ENCODE measurements at places on chromosomes 7 and 10.
A peak's percentile ranks its signal among the peaks of the same experiment; 100 is the strongest.

- no peak for DNase-seq
These were observed 96.7 kb downstream of the ANK3 start for GRCh38 chr10:60292998-60293397.

- DNase-seq, result no peak
These were observed 10.7 kb downstream of the FGL2 start for GRCh38 chr7:77188731-77189437.

GRCh38 chr10:100998183-100998990 is 1.2 kb upstream of the LZTS2 start:
- peak; percentile 87 for DNase-seq

- peak; percentile 68 for DNase-seq
These were observed 27.4 kb upstream of the GDI2 start for GRCh38 chr10:5840314-5841307.

- DNase-seq, result peak; percentile 34
These were observed 115.9 kb upstream of the ADAM12 start for GRCh38 chr10:126504063-126504760.

- peak; percentile 81 for DNase-seq
These were observed 13.4 kb downstream of the TNS3 start for GRCh38 chr7:47568547-47568946.

GRCh38 chr10:113228530-113228929 is 278.5 kb downstream of the TCF7L2 start:
- no peak for DNase-seq

GRCh38 chr7:101212014-101212413 is 5.4 kb downstream of the PLOD3 start:
- DNase-seq, result no peak

- DNase-seq, result peak; percentile 40
These were observed 1.9 kb upstream of the ARL4A start for GRCh38 chr7:12685550-12685949.

GRCh38 chr10:97016728-97017473 is 168.9 kb downstream of the SLIT1 start:
- DNase-seq, result peak; percentile 48

DNA sequence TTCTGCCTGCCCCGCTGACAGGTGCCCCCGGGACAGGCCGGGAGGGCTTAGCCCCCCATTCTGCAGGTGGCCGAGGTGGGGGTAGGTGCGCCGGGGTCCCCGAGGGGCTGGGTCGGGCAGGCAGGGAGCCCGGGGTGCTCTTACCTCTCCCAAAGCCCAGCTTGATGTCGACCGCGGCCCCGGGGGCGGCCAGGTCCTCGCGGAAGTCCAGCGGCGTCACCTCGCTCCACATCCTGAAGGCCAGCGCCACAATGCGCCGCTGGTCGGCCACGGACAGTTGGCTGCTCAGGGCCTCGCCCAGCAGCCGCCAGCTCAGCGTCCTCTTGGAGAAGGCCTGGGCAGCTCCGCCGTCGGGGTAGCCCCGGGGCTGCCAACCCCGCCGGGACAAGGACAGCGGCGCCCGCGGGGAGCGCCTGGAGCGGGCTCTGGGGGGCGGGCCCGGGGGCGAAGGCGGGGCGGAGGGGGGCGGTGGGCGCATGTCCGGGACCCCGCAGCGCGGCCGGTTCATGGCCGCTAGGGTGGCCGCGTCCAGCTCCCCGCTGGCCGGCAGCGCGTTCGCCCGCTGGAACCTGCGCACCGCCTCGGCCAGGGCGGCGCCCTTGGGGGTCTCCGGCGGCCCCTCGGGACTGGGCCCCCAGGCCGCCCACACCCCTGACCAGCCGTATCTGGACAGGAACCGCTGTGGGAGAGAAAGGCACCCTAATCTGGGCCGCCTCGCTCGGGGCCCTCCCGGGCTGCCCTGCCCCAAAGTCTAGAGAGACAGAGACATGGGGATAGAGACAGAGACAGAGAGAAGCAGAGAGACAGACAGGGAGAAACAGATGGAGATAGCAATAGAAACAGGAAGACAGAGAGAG is 1.7 kb downstream of the MMP21 start:
- DNase-seq, result no peak

GRCh38 chr7:55063061-55063460 is 44.2 kb downstream of the EGFR start:
- DNase-seq, result no peak

DNA sequence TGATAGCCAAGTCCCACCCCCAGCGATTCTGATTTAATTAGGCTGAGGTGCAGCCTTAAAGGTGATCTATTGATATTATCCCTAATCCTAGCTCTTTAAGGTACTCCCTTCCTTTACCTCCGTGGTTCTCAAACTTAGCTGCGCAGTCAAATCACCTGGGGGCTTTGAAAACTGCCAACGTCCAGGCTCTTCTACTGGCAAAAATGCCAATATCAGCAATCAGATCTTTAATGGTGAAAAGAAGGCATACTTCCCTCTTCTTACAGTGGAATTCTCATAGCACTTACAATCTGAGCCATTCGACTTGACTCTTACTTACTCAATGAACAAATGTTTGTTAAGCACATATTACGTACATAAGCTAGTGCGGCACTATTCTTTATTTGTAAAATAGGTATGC is 704 bp upstream of the SLC35B4 start:
- no peak for DNase-seq

DNA sequence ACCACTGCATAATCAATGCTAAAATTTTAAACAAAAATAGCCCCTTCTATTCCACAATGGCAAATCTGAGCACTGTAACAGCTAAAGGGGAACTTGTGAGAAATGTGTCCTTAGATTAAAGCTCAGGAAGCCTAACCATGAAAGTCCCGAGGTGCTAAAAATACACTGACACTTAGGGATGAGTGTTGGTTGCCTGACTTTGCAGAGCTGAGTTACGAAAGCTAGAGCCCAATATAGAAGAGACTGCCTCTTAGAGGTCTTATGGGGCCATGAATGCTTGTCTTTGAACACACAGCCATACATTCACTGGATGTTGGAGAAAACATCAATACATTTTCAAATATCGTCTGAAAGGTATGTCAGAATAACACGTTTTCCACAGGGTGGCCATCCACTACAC is 209.7 kb downstream of the LHFPL3 start:
- DNase-seq, result no peak

DNA sequence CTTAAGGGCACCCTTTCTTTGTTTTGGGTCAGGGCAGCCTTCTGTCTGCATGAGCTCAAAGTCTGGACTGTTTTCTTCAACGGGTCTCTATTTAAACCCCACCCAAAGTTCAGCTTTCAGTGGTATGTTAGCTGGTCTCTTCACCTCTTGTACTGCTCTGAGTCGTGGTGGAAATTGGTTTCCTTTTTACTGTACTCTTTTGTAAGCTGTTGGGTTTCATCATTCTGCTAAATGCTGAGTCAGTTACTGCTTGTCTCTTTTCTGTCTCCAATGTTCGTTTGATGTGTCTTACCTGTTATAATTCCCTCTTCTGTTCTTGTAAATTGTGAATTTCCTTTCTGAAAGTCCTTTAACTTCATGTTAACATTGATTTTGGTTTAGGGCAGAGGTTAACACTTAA is 64.1 kb upstream of the MALRD1 start:
- no peak for DNase-seq

DNA sequence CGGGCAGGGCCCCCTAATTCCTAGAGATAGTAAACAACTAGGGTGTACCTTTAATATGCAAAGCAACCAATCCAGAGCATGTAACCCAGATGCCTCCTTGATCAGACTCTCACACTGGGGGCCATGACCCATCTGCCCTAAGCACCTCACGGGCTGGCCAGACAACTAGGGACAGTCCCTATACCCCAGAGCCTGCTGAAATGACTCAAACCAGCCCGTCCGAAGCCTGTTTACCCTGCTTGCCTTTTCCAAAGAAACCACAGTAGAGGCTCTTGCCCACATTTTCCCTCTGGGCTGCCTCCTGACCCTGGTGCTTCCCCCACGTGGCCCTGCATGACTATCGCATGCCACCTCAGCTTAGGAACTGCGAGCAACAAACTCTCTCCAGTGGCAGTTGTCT is 46.2 kb downstream of the RGS10 start:
- no peak for DNase-seq

DNA sequence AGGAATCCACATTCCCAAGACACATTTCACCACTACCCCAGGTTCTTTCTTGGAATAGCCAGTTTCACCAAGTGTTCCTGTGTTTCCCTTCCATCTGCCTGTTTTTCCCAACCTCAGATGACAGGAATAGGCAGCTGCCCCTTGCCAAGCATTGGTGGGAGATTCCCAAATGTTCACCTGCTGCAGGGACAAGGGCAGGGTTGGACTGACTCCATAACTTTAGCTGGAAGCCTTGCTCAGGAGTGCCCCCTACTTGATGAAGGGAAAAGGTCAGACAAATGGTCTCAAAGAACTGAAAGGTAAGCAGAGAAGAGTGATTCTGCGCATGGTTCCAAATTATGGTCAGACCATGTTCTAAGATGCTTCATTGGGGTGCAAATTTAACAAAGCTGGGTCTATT is 45.1 kb upstream of the LYZL1 start:
- DNase-seq, result no peak

- DNase-seq, result no peak
These were observed 64.3 kb upstream of the TMEM106B start for GRCh38 chr7:12146813-12147212.

- DNase-seq, result no peak
These were observed 5.5 kb downstream of the ACTA2 start for GRCh38 chr10:88946965-88947590.

DNA sequence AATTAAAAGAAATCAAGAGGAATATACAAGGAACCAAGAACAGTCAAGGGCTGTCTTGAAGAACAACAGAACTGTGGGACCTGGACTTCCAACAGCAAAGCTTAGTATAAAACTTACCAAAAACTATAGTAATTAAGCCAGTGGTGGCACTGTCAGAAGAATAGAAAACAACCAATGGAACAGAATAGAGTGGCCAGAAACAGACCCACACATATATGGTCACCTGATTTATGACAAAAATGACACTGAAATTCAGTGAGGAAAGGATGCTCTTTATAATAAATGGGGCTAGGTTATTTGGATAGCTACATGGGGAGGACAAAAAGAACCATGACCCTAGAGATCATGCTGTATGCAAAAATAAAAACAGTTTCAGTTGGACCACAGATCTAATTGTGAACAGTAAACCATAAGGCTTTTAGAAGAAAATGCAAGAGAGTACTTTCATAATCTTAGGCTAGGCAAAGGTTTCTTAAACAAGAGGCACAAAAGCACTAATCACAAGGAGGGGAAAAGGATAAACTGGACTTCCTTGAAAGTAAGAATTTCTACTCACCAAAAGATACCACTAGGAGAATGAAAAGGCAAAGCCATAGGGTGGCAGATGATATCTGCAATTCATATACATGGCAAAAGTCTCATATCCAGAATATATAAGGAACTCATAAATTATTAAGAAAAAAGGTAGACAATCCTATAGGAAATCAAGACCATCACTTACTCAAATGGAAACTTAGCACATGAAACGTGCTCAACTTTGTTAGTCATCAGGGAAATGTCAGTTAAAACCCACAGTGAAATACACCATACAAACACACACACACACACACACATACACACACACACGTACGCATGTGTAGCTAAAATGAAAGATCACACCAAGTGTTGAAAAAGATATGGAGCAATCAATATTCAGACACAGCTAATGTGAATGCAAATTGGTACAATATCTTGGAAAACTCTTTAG is 20.8 kb downstream of the HYCC1 start:
- DNase-seq, result no peak

- DNase-seq, result no peak
These were observed 167.6 kb downstream of the AUTS2 start for GRCh38 chr7:69765879-69766278.

DNA sequence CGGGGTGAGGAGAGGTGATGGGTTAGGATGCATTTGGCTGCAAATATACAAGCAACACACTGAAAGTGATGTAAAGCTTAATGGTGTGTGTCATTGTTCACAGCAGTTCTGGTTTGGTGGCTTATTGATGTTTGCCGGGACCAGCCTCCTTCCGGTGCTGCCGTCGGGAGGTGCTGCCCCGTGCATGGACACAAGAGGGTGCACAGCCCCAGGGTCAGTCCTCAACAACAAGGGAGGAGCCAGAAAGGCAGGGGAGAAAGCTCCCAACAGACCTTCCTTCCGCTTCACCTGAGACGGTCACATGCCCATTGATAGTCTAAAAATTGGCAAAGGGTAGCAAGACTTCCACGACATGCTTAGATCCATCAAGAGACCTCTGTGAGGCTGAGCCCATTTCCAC is 9.5 kb downstream of the RNF32 start:
- no peak for DNase-seq

DNA sequence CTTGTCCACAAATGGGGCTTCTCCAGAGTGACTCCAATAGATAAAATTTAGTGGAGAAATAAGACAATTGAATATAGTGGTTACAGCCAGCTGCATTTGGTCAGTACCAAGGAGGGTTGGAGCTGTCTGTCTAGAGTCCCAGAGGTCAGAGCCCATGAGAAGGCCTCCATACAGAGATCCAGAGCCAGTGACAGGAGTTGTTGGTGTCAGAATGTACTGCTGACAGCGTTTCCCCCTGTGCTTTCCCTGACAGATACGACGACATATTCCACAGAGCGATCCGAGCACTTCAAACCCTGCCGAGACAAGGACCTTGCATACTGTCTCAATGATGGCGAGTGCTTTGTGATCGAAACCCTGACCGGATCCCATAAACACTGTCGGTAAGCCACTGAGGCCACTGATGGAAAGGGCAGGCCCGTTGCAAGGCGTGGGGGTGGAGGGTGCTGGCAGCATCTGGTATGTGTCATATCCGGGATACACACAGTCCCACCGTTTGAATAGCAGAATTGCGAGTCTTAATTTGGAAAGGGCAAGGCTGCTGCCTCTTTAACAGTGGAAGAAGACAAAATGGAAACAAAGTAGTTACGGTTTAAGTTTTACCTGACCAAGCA is 483.6 kb downstream of the NRG3 start:
- DNase-seq, result no peak

- no peak for DNase-seq
These were observed 136.0 kb downstream of the RAPGEF5 start for GRCh38 chr7:22220941-22221340.

DNA sequence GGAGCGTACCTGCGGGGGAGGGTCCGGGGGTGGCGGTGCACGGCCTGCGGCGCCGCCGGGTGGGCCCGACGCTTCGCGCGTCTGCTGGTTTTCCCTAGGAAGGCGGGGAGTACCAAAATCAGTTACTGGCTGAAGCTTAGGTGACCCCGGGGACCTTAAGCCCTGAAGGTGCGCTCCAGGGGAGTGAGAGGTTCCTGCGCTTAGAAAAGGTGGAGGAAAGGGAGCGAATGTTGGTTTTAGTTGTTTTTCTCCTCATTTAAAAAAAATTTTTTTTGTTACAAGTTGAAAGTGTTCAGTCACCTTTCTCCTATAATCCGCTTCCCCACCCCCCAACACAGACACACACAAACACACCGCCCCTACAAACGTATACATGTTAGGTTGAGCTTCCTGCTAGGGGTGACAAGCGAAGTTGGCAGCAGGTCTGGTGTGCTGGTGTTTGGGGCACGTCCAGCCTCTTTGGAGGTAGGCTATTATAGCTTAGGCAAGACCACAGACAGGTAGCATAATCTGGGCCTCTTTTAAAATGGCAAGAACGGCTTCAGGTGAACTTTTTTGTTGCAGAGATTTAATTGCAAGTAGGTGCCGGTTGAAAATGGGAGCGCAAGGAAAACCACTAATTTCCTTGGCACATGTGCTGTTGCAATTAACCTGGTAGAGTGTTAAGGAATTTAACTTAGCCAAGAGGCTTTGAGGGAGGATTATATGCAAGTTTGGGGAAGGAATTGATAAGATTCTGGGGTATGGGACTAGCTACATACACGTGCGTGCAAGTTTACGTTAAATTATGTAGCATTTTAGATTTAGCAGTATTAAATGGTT is 945 bp downstream of the ADD3 start:
- DNase-seq, result peak; percentile 18
